ENCODE measurements at places on chromosomes 7 and 10.

GRCh38 chr7:97835296-97836138, 36.7 kb downstream of the ASNS start:
- no peak for DNase-seq

GRCh38 chr10:76049581-76050290, 618.3 kb downstream of the LRMDA start:
- no peak for DNase-seq

GRCh38 chr10:3255075-3255474, 82.5 kb upstream of the PITRM1 start:
- DNase-seq: no peak

DNA sequence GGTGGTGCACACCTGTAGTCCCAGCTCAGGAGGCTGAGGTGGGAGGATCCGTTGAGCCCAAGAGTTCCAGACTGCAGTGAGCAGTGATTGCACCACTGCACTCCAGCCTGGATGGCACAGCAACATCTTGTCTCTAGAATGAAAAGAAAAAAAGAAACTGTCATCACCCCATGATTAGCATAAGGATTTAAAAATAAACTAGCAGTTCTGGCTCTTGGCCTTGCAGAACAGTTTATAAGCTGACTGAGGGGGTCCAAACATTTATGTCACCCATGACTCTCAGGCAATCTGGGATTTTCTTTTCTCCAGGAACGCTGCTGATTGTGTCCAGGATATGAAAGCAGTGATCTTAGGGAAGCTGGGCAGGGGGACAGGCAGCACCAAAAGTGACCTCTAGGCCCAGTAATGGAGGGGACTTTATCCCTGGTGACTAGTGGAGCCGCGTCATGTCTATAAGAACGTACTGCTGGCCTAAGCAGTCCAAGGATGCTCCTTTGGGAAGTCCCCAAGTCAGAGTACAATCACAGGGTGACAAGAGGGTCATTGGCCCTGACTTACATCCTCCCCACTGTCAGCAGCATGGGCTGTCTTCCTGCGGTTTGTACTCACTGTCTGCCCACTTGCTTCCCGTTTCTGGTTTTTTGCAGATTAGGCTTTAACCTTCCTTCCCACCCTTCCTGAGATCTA, 177.4 kb downstream of the ARHGAP12 start:
- no peak for DNase-seq

- no peak for DNase-seq
Measured at GRCh38 chr7:112116894-112117293, 89.3 kb downstream of the DOCK4 start.

DNA sequence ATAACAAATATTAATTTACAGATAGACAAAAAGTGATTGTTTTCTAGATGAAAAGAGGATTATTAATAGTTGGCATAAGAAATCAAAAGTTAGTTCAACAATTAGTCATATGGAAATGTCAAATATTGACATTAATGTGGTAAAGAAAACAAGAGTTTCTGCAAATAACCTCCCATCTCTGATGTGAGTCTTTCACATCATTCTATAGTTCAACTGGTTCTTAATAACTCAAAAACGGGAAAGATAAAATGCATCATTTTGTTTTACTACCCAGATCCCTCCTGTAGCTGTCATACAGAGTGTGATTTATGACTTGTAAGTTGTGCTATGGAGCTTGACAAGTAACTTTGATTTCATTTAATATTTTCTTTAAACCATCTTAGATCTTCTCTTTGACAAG, 594.8 kb downstream of the ZWINT start:
- no peak for DNase-seq

GRCh38 chr7:146875981-146876380, 759.4 kb downstream of the CNTNAP2 start:
- no peak for DNase-seq

GRCh38 chr10:16795410-16796073, 21.7 kb downstream of the RSU1 start:
- no peak for DNase-seq

- no peak for DNase-seq
Measured at GRCh38 chr10:70254778-70255328, 21.6 kb upstream of the PPA1 start.

DNA sequence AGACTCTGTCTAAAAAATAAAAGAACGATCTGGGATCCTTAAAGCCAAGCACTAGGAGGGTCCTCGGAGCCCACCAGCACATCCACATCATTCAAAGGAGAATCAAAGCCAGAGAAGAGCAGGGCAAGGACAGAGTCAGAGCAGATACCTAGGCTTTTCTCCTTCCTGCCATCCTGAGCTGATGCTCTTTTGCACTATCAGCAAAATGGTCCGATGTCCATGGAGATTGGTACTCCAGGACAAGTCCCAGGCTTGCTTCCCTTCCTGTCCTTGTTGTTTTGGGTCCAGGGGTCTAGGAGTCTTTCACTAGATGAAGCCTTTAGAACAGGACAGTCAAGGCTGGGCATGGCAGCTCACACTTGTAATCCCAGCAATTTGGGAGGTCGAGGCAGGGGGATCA, 58.0 kb upstream of the ELN start:
- no peak for DNase-seq

- no peak for DNase-seq
Measured at GRCh38 chr7:46479680-46480079, 558.6 kb upstream of the IGFBP3 start.

DNA sequence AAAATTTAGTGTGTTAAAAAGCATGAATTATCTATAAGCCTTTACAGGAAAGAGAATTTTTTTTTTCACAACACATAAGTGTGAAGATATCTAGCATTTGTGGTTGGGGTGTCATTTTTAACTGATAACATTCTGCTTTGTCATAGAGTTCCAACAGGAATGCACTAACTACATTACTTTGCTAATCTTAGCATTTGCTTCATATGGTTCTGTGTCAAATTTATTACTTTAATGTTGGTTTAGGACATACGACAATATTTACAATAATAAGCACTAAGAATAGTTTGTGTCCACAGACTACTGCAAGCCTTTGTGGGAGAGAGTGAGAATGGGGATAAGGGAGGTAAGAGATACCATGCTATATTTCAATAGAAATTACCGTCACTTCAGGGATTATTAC, 40.6 kb upstream of the MAGI2 start:
- no peak for DNase-seq

All from GM12892 (cell line).